ENCODE measurements at places on chromosomes 7 and 10.

DNA sequence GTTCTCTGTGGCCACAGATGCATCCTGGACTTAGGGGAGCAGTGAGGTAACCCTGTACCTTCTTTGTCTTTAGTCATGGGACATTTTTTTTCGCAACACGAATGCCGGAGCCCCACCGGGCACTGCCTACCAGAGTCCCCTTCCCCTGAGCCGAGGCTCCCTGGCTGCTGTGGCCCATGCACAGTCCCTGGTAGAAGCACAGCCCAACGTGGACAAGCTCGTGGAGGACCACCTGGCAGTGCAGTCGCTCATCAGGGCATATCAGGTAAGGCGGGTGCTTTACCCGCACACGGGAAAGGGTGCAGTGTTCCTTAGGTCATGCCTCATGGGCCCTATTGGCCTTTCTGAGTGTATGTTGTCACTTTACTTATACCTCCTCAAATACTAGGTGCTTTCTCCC lies 38.8 kb downstream of the OGDH start:
- DNase-seq, result no peak

- no peak for DNase-seq
Observed at GRCh38 chr10:93715345-93715744, 13.0 kb upstream of the FRA10AC1 start.

- DNase-seq, result no peak
Observed at GRCh38 chr7:150481186-150481920, 30.9 kb downstream of the GIMAP8 start.

GRCh38 chr7:97018791-97019531 lies 5.7 kb downstream of the DLX5 start:
- no peak for DNase-seq

DNA sequence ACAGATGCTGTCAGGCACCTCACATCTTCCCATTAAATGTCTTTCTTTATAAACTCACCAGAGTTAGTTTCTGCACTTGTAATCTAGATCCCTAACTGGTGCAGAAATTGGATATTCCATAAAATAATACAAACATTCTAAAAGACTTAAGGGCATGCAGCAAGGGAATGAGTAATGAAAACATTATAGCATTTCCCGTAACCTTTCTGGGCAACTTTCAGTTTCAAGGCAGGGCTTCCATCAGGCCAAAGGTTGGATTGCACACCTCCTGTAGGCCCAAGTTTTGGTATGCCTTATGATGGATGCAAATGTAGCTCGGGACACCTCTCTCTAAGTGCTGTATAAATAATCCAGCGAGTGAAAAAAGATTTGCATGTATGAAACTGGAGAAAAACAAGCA lies 129.9 kb upstream of the LYZL2 start:
- no peak for DNase-seq

- no peak for DNase-seq
Observed at GRCh38 chr10:30345611-30346010, 3.5 kb downstream of the MTPAP start.

DNA sequence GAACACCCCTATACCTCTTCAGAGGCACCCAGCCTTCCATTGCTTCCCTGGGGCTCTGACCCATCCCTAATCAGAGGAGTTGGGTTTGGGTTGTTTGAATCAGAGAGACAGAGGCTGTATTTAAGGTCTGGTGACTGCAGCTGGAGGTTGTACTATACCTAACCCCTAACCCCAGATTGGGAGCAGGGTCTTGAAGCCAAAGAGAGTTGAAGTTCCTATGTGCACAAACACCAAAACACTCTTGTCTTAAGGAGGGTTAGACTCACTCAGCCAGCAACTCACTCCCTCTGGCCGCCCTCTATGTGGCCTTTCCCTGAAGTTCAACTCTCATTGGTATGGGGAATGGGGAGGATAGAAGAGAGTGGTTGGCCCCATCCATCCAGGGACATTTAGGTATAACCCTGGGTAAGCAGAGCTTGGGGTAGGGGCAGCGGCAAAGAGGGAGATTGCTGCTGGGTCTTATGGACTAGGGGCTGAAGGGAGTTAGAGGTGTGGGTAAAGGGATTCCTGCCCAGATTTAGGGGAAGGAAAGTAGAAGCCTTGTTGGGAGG lies 80.0 kb downstream of the PAX2 start:
- DNase-seq, result no peak

- DNase-seq, result no peak
Observed at GRCh38 chr7:83796760-83797159, 147.8 kb upstream of the SEMA3E start.

DNA sequence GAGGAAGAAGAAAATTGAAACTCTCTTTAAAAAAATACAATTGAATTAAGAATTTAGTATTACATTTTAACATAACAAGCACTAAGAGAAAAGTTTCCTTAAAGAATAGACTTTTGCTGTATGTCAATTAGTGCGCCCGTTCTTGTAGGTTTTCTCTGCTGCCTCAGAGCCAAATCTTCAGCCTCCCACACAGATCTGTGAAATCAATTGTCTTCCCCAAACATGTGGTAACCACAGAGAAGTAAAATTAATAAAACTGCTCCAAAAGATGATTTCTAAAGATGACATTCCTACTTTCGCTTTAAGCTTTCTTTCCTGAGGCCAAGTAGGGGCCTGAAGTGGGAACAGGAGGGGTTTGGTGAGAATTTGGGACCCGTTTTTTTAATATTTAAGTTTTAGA lies 113.2 kb upstream of the ADO start:
- DNase-seq, result no peak

GRCh38 chr10:100338434-100339036 lies 8.5 kb upstream of the SCD start:
- DNase-seq, result peak; percentile 73

DNA sequence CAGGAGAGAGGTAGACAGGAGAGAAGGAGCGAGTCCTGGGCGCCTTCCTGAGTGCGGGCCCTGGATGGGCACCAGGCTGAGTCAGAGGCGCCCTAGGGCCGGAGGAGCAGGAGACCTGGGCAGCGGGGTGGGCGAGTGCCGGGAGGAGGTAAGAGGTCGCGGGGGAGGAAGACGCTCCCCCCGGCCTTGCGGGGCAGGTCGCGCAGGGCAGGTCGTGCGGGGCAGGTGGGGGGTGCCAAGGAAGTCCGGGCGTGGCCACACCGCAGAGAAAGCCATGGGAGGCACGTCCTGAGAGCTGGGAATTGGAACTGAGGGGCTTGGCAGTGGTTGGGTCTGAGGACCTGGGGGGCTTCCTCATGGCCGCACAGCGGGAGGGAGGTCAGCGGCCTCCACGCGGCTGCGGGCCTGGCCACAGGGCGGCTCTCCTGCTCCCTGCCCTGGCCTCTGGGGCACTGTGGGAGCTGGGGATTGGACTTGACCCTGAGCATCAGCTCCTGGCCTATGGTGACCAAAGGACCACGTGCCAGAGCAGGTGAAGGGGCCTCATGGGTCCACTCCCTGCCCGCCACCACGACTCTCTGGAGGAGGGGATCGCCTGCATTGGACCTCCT lies 935 bp downstream of the MMP21 start:
- no peak for DNase-seq

DNA sequence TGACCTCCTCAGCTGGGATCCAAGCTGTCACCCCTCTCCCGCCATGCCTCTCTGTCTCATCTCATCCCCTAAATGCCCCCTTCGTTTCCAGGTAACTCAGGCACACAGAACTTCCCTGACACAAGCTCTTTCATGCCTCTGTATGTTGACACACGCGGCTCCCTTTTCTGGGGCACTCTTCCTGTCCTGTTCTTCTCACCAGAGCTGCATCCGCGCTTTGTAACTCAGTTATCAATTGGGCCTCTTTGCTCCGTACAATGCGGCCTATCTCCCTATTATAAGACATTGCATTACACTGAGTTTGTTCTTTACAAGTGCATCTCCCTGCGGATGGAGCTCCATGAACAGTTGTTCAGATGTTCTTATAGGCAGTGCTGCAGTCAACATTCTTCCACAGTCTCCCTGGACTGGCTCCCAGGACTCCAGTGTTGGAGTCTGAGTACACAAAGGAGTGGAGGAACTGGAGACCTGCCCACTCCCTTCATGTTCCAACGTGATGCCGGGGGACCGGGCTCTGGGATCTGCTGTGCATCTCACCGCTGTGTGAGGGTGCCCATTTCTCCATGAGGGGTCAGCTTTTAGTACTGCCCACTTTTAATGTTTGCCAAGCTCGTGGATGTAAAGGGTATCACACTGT lies 56.9 kb upstream of the TNS3 start:
- DNase-seq, result no peak

DNA sequence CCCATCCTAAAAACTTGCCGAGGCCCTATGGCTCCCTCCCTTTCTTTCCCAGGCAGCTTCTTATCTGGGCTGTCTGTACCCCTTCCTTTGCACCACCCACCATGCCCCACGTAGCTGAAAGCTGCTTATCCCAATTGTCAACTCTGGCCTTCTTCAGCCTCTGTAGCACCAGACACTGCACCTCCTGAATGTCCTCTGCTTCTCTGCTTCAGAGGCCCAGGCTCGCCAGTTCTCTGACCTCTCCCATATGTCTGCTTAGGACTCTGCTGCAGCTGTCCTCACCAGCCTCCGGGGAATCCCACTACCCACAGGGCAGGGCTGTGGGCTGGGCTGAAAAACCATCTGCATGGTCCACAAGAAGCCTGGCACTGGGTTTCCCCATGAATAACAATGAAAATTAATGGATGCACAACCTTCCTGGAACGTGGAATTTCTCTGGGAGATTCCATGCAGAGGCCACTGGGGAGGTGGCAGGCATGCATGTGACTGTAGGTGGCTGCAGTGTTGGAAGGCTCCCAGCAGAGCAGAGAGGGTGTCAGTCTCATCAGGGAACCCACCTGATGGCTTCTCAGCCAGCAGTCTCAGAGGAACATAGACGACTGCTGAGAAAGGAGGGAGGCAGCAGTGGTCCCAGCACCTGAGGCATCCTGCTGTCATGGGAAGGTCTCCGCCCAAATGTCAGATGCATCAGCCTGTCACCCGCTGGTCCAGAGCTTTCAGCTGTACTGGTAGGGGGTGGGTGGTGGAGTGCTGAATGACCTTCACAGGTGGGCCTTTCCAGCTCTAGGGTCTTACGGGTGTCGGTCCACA lies 16.8 kb upstream of the SH2D4B start:
- DNase-seq, result no peak

DNA sequence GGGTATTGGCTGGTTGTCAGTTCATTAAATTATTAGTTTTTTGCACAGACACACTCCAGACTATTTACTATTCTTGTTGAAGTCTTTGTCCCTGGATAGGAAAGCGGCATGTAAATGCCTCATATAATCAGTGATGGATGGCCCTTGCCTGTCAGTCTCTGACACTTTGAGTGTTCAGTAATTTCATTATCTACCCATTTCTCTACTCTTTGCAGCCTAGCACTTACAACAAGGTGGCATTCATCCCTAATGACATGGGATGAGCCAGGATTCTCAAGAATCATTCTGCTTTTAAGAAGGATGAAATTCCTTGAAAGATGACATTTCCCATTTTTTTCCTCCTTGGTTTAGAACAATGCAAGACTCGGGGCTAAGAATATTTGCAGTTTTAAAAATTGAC lies 155.7 kb downstream of the SORCS3 start:
- DNase-seq, result no peak

- DNase-seq, result peak; percentile 23
Observed at GRCh38 chr7:78018641-78019446, 220.3 kb downstream of the PHTF2 start.

- no peak for DNase-seq
Observed at GRCh38 chr7:155295511-155295910, 2.2 kb upstream of the INSIG1 start.

DNA sequence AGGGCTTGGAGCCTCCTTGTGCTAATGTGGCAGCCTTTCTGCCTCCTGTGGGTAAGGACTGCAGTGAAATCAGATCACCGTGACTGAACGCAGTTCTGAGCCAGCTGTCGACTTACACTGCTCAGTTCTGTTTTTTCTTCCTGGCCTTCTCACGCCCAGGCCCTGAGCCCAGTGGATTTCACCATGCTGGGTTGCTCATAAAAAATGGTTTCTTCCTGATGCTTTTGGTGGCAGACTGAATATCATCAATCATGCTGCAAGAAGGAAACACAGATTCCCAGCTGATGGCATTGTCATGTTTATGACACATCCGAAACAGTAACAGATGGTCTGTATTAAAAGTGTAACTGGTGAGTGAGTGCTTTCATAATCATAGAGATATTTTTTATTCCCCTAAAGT lies 389.6 kb downstream of the GALNT17 start:
- DNase-seq, result no peak

DNA sequence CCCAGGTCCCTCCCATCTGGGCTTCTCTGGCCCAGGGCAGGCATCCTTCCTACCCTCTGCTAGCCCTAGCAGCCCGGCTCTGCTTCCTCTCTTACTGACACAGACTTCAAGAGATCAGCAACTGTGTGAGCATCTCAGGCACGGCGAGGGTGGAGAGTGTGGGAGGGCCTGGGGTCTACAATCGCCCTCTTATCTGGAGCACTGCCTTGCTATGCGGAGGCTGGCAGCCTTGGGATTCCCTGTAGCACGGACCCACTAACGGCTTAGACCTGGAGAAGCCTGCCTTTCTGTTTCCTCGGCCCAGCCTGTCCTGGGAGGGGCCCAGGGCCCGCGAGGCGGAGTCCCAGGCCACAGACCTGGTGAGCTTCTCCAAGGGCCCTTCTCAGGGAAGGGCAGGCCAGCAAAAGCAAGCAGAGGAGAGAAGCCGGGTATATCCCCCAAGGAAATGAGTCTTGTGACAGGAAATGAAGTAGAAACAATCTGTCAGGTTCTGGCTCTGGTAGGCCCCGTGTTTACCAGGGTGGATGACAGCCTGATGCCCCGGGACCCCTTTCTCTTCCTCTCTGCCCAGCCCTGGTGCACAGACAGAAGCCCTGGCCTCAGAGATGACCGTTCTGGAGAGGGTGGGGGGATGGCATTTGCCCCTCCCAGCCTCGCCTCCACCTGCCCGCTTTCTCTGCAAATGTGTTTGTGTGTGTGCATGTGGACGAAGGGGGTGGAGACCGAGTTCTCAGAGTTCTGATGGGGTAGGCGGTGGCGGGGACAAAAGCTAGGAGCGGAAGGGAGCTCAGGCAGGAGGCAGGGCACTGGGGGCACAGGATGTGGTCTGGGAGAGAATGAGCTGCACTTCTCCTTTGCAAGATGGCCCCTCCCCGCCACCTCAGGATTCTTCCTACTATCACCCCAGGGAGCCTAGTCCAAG lies 2.5 kb downstream of the LRCH4 start:
- peak; percentile 71 for DNase-seq

DNA sequence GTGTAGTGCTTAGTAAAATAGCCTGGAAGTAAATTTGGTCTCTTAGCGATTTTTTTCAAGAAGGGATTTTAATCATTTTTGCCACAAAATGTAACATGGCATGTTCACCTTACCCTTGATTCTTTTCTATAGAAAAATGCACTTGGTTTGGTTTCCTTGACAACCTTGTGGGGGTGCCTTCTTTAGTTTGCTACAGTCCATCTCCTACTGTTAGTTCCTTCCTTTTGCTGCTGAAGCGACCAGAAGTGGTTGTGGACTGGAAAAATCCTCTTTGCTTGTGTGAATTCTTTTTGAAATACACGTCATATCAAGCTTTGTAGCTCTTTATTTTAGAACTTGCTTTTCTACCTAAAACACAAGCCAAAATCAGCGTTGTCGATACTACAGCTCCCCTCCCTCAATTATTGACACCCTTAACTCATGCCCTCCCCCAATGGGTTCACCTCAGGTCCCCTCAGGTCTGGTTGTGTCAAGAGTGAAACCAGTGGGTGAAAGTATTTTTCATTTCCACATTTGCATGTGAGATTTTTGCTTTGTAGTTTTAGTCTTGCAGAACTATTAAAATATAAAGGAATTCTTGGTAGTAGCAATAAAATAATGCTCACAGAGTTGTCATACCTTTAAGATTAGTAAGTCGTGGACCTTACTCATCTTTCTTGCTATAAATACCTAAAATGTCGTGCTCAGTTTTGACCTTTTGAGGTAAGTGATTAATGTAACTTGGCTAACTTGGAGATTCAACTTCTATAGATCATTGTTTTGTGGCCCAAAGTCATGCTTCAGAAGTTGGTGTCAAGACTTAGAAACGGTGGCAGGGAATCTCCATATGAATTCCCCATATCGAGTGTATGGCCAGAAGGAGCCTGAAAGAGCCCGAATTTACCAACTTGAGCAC lies 1.5 kb downstream of the ACTR3B start:
- no peak for DNase-seq
